ENCODE measurements at places on chromosomes 1 and 21.

DNA sequence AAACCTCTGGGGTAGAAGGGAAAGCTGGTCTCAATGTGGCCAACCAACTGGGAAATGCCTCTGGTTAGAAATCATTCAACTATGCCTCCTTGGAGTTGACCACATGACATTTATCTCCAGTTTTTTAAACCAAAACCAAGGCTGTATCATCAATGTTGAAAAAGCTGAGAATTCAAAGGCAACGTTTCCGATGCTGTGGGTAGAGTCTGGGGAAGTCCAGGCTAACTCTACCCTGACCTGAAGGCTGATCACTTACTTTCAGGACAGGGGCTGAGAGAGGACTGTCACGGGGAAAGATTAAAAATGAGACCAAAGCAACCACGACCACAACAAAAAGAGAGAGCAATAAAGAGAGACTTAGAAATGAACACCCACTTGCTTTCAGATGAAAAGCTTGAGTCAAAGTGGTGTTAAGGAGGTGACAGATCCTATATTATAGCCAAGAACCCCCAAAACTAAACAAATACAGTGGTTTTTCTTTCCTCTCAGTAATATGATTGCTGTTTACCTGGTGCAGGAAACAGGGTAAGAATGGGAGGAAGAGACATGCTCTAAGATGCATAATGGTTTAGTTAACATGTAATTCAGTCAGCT is 90.8 kb upstream of the TNFSF4 start:
- DNase-seq, result peak; percentile 73

GRCh38 chr1:179081687-179082332 is at the start of gene TOR3A:
Gene TOR3A, plus strand, starts transcription at chr1:179082070. Its CDS starts 59 bp downstream, at chr1:179082129.
- DNase-seq, result peak; percentile 81

GRCh38 chr1:241130881-241131280 is 226.1 kb downstream of the RGS7 start:
- DNase-seq, result no peak

DNA sequence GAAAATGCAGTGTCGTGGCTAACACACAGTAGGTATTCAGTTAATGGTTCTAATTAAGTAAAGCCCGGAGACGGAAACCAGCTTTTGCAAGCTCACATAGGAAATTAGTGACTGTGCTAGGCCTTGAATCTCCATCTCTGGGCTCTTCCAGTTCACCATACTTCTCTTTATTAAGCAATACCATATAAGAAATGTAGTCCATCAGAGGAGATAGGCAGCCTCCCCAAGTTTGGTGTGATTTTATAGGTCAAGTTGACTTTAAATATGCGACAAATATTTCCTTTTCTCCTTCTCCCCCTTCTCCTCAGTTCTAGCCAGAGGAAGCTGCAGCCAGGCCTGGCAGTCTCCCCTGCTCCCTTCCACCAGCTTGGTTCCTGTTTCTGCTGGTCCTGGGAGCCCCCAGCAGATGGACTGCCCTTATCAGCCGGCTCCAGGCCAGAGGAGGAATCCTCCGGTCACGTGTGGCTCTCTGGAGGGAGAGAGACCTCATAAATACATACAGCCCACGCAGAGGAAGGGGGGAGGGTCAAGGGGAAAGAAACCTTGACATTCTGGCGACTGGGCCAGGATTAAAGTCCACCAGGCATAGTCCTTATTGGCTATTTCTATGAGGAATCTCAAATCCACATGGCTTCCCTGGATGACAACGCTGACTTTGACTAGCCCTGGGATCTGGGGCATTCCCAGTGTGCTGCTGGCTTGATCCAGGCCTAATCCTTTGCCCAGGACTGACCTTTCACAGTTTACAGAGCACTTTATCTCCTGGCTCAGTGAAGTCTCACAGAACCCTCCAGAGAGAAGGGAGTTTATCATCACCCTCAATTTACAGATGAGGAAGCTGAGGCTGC is 115.1 kb upstream of the JUN start:
- no peak for DNase-seq

DNA sequence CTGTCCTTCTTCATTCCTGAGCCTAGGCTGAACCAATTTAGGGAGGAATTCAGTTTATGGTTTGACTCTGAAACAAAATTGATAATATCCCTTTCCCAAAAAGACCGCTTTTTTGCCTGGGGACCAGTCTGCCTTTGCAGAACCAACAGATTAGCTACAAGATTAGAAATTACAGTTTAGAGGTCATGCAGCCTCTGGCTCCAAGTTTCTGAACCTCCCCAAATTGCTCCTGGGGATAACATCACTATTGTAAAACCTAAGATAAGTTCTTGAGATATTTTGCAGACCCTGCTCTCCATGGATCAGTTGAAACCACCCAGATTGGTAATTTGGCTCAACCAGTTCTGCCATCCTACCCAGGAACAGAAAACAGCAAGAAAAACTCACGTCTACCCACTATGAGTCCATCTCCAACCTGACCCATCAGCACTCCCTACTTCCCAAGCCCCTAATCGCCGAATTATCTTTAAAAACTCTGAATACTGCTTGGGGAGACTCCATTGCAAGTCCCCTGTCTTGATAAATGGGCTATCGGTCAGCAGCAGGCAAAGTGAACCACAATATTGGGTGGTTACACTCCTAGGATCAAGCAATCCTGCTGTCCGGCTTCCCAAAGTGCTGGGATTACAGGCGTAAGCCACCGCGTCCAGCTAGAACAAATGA is 605 bp upstream of the RABGGTB start:
- no peak for DNase-seq

DNA sequence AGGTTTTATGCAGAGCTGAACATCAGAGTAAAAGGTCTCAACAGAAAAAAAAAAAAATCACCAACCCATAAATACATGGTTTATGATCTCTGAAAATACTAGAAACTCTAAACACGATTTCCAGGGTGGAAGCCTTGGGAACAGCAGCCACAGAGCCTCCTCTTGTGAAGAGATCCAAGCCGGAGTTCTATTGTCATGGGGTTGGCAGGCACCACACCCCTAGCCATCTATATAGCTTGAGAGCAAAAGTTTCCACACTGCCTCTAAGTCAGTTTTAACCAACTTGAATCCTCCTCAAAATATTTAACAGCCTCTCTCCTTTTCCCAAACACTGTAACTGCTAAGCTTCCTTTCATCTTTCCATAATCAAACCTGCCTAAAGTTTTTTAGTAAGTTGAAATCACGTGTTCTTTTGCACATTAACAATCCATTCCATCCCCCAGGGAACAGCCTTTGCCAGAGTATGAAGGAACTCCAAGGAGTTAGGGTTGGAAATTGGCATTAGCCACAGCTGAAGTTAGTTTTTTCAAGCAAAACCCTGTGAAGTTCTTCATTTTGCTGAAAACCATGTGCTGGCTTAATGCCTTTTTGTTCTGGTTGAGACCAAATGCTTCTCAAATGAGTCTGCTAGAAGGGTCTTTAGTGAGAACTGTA is 13.8 kb upstream of the SEC16B start:
- no peak for DNase-seq

DNA sequence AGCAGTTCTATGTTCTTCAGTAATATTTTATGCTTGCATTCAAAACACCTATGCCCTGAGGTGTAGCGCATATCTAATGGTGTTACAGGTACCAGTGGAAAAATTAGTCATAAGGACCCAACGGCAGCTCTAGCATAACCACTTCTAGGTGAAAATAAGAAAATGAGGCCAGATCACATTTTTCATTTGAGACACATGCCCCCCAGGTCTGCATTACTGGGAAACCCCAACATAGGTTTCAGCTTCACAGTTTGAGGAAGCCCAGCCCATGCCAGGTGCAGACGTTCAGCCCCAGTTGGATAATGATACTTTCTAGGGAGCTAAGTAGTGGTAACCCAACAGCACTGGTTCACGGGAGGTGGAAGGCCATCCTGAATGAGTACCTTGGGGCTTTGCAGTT is 129.8 kb downstream of the CNIH3 start:
- DNase-seq, result no peak

GRCh38 chr1:164576291-164577271 is 17.6 kb downstream of the PBX1 start:
- DNase-seq, result no peak

DNA sequence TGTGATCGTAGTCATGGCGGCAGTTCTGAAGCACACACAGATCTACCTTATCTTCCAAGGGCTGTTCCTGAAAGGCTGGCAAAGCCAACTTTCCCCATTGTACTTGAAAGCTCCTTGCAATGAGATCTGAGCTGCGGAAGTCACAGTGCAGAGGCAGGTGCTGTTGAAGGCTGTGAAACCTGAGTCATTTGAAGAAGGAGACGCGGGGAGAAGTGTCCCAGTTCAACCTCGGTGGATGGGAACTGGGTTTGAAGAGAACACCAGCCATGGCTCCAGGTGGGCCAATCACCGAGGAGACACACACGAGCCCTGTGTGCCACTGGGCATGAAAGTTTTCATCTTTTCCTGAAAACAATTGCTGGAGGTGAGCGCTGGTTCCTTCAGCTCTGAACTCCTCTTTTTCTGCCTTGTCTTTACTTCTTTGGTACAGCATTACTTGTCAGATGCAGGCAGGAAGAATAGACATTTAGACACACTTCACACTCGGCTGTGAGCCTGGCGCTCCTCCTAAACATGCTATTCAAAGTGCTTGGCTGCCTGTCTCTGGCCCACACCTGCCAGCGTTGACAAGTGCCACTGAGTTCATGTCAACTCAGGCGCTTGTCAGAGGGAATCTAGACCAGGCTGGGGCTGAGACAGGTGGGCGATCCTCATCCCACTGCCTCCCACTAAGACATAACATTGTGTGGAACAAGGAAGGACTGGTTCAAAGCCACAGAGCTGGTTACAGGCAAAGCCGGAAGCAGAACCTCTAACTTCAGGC is 25.7 kb upstream of the PDE9A start:
- DNase-seq, result no peak

DNA sequence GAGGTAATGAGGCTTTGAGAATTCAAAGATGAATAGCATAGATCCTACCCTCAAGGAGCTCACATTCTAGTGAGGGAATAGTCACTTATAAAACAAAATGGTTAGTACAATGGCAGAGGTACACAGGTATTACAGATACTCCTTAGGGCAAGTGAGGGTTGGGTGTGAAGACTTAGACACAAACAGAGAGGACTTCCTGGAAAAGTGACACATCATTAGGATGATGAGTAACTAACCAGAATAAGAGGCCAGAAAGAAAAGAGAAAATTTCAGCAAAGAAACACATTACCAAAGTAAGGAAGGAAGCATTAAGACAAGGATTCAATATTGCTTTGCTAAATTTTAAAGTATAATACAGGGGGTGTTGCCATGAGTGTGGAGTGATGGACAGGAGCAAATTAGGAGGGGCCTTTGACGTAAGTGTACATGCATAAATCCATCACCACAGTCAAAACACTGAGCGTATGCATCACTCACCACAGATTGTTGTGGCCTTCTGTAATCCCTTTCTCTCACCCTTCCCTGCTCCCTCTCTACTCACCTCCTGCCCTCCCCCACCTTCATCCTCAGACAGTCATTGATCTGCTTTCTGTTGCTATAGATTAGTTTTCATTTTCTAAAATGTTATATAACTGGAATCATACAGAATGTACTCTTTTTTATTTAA is 7.9 kb downstream of the CD53 start:
- peak; percentile 66 for DNase-seq

GRCh38 chr21:18499761-18500376 is 96.3 kb upstream of the TMPRSS15 start:
- DNase-seq, result no peak

Measured in T-helper 2 cell treated with Interferon-gamma antibody and Interleukin-4, amounts not matched to agents 5 μg/mL and 100 μg/mL, for 36 hours (primary cell).